Ecto neural progenitor cell (in vitro differentiated cells): ENCODE measurements at places on chromosomes 5 and 9.

DNA sequence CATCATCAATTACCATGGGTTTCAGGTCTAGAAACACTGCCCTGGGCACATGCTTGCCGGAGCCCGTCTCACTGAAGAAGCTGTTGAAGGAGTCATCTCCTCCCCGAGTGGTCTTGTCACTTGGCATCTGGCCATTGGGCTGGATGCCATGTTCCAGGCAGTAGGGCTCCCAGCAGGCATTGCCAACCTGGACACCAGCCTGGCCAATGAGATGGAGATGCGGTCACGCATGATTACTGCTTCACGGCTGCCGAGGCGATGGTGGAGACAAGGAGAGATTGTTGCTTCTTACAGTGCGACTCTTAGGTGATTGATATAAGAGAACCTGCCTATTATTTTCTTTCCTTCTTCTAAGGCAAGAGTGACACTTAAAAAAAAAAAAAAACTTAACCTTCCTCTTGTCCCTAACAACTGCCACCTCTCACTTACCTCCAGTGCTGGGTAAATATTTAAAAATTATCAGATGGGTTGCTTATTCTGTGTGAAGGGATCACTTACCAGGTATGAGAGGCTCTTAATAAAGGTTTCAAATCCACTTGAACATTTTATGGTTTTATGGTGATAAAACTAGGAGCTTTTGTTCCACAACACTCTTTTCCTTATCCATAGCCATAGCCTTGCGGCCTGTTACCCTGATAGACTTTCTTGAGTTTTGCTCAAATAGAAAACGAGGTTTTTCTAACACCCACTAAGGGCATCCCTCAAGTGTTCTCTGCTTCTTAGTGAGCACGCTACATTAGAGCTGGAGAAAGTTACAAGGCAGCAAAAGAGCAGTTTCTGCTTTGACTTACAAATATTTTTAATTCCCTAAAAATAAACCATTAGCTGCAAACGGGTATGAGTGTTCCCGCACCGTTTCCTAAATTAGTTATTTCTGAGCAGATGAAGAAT, 41.2 kb downstream of the NIM1K start:
- DNase-seq = no peak

DNA sequence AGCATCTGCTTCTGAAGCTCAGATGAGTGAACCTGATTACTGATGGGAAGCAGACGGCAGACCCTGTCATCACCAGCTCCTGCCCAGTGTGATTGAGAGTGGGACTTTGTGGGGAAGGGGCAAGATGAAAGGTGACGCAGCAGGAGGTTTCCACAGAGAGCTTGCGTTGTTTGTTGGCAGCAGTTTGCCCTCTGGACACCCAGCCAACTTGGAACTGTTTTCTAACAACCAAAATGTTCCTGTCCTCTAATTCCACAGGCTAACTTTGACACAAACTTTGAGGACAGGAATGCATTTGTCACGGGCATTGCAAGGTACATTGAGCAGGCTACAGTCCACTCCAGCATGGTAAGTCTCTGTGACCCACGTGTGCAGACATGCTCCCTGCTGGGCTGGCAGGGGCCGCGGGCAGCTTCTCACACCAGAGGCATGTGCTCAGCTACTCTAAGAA, 20.9 kb downstream of the CYFIP2 start:
- DNase-seq = peak; percentile 26

GRCh38 chr9:125878164-125878631, 131.0 kb downstream of the PBX3 start:
- DNase-seq = no peak

- DNase-seq = no peak
Measured at GRCh38 chr9:112032743-112033142, 136.1 kb downstream of the UGCG start.

DNA sequence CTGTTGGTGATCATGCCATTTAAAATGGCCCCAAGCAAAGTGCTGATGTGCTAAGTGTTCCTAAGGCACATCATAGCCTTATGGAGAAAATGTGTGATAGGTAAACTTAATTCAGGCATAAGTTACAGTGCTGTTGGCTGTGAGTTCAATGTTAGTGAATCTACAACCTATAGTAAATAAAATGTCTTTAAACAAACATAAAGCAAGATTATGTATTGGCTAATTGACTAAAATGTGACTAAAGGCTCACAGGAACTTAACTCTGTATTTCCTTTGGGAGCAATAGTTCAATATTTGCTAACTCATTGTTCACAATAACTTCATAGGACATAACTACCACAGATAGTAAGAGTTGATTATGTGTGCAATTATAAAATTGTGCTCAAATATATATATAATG, 49.4 kb upstream of the LRRC19 start:
- no peak for DNase-seq

DNA sequence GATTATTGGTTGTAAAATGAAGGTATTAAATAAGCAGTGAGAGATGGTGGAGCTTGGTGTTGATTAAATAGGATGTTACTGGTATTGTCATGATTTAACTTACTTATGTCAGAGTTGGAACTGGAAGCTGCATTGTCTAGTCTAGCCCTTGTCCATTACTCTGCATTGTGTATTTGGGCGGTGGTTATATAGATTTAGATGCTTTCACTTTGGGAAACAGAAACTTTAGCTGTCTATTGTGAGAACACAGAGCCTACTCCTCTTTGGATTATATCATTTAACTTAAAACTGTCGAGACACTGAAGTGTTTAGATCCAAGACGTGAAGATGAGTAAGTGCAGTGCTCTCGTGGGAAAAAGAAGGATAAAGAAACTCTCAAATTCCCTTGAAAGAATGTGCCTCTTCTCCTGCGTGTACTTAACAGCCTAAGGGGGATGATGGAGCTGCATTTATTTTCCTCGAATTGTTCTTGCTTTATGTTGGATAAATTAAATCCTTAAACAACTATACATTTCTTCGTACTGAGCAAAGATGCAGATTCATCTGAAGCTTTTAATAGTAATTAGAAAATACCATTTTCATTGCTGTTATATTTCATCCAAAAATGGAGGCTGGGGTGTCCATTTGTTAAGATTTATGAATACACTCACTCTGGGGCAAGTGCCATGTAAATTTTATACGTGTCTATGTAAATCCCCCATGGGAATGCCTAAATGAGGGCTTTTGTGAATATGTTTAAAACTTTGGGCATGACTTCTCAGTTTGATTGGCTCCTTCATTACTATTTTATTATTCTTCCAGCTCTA, 21.6 kb downstream of the FBXL7 start:
- DNase-seq = no peak

- no peak for DNase-seq
Measured at GRCh38 chr9:134055981-134056461, 11.8 kb downstream of the BRD3 start.

GRCh38 chr5:19099195-19099594, 888.8 kb downstream of the CDH18 start:
- DNase-seq = no peak

- DNase-seq = no peak
Measured at GRCh38 chr5:127667926-127668325, 19.0 kb downstream of the CTXN3 start.

GRCh38 chr5:1547236-1547635, 23.5 kb upstream of the LPCAT1 start:
- no peak for DNase-seq

- DNase-seq = no peak
Measured at GRCh38 chr9:20623748-20624124, 1.4 kb upstream of the MLLT3 start.

GRCh38 chr5:110268985-110269384, 457.5 kb downstream of the TMEM232 start:
- no peak for DNase-seq

DNA sequence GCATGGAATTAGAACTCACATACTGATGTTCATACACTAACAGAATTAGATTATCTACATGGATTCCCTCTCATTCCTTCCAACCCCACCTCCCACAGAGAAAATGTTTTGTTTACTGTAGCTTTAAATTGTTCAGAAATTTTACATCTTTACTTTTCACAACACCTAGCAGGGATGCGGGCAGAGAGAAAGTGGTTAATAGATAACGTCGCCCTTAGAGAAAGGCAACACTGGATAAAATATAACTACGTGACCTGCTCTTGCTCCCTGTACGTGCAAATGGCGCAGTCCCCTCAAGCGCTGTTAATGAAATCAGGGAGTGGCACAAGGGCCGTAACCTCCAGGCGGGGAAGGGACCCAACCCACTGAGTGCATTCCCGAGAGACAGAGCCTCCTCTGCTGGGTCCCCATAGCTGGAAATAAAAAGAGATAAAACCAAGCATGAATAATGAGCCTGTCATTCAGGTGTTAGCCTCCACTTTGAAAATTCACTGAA, 125.3 kb upstream of the DAPK1 start:
- DNase-seq = no peak

DNA sequence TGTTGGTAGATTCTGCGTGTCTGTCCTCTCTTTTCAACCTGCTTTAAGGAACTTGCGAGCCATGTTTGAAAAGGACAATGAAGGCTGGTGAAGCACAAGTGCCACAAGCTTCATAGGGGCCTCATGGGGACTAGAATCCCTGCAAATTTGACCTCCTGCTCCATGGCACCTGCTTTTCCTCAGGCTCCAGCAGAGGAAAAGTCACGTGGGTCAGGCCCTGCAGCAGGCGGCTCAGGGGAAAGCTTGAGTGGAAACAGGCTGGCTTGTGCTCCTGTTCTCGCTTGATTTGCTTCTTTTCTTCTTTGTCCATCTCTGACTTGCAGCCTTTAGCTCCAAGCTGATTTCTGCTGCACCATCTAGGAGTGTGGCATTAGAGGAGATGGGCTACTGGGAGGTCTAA, 187.6 kb upstream of the MAST4 start:
- no peak for DNase-seq

- no peak for DNase-seq
Measured at GRCh38 chr9:24439456-24439855, 106.2 kb downstream of the IZUMO3 start.

DNA sequence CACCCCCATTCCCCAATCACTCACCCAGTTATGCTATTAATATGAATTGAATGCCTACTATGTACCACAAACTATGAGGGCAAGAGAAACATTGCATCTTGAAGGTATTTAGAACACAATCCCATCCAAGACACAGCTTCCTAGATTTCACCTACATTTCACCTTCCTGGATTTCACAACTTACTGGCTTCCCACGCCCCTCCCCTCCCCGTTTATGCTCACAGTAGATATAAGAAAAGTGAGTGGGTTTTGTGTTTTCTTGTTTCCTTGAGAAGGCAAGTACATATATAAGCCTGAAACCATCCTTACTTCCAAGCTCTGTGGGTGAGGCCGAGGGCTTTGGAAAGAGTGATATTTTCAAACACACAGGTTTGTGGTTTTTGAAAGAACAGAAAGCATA, 465.0 kb downstream of the BNC2 start:
- no peak for DNase-seq

- no peak for DNase-seq
Measured at GRCh38 chr9:69885931-69886330, 65.3 kb downstream of the CFAP95 start.

DNA sequence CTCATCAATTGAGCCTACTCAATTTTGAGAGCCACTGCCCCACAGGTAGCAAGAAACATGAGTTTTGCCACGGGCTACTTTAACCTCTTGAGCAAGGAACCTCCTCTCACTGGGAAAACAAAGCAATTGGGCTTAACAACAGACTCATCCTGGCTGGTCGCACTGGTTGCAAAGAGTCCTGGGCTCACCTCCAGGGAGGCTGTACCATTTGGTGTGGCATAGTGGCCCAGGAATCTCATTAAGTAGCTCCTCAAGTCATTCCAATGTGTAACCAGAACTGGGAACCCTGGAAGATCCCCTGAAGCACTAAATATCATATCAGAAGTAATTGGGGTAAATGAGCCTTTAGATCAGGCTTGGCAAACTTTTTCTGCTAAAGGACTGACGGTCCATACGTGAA, 78.5 kb downstream of the MYO10 start:
- DNase-seq = no peak

DNA sequence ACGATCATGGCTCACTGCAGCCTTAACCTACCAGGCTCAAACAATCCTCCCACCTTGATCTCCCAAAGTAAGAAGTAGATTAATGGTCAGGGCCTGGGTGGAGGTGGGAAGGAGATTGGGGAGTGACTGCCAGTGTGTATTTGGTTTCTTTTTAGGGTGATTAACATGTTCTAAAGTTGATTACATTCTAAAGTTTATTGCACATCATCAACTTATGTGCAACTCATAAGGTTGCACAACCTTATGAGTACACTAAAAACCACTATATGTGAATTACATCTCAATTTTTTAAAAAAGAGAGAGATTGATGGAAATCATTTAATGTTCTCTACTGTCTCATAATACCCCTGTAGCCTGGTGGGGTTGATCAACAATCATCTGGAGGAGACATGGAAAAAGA, 218.1 kb downstream of the AOPEP start:
- no peak for DNase-seq

DNA sequence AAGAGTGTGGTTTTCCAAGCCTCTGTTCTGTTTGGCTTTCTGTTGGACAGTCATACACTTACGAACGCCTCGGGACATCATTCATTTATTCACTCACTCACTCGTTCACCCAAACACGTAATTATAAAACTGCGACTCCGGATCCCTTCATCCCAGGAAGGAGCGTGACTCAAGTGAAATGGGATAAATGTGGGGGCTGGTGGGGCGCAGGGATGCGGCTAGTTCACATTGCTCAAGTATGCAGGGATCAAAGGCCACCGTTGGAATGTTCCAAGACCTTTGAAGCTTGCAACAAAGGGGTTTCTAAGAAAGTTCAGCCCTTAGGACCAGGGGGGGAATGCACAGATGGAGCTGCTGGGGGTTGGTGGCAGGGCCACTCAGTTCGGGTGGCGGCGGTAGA, 64.2 kb downstream of the CFAP77 start:
- peak; percentile 86 for DNase-seq

DNA sequence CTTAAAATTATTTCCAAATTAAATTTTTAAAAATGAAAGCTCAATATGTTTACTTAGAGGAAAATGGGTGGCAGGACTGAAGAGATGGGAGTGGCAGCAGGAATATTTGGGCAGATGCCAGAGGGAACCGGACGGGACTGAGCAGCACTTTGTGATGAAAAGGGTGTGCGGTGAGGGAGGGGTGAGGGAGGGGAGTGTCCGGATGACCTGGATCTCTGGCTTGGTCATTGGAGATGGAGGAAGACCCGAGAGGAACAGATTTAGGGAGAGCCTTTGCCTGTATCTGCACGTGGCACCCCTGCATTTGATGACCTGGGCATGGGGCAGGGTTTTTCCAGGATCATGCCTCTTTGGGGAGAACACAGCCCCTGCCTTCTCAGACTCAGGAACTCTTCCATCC, 201.1 kb upstream of the MVB12B start:
- DNase-seq = no peak

GRCh38 chr9:849431-849830, 7.9 kb downstream of the DMRT1 start:
- DNase-seq = no peak

- DNase-seq = peak; percentile 33
Measured at GRCh38 chr9:114284316-114285060, 38.4 kb upstream of the ORM1 start.

DNA sequence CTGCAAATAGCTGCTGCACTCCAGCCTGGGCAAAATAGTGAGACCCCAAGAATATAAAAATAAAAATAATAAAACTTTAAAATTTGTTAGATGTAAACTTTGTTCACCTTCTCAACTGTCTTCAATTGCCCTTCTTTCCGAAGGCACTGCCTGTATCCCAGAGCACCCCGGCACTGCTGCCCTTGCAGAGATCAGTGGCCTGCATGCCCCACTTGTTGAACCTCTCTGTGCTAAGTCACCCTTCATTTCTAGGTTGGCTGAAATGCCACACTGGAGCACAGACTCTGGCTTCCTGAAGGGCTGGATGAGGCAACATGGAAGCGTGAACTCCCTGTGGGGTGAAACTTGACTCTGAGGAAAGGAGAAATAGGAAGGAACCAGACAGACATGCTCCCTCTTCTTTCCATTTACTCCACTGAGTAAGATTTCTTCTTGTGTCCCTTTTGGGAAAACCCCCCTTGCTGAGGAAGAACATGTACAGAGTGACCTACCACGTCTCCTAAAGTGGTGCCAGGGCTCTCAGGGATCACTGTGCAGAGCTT, 8.4 kb upstream of the JMY start:
- DNase-seq = no peak
